Upper lobe of left lung (tissue), 6 donors: ENCODE measurements at places on chromosomes 13 and 19. TPM values are rescaled to one million over a fixed set of nuclear protein-coding genes. Genes with fewer than 3 reads are reported as not detected.

GRCh38 chr13:22050951-22051563 is 380.2 kb downstream of the FGF9 start:
- no peak overlapping the region for H3K4me3 ChIP-seq
- H3K27me3 ChIP-seq: no peaks in the 10 kb centered on the region
- DNase-seq: no peak
- no peaks in the 10 kb centered on the region for H3K4me1 ChIP-seq
- no peak overlapping the region for H3K27ac ChIP-seq
- no peaks in the 10 kb centered on the region for H3K36me3 ChIP-seq

DNA sequence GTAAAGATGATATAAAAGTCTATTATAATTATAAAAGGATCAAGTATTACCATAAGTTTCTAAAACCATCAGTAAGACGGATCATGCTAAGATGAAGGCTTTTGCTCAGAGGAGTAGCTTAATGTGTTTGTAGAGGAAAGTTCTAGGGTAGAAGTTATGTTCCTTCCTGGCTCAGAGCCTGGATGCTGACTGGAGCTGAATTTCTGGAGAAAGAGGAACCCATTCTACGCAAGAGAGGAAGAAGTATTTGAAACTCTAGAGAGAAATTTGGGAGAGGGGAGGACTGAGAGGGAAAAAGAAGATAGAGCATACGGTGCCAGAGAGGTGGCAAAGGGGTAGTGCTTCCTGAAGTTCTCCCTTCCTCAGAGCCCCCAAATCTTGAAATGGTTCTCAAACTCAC is 51.4 kb upstream of the SGCG start:
- no peak overlapping the region for H3K27ac ChIP-seq
- H3K4me3 ChIP-seq: no peak overlapping the region
- DNase-seq: no peak
- H3K36me3 ChIP-seq: no peaks in the 10 kb centered on the region
- no peaks in the 10 kb centered on the region for H3K27me3 ChIP-seq
- H3K4me1 ChIP-seq: no peaks in the 10 kb centered on the region

DNA sequence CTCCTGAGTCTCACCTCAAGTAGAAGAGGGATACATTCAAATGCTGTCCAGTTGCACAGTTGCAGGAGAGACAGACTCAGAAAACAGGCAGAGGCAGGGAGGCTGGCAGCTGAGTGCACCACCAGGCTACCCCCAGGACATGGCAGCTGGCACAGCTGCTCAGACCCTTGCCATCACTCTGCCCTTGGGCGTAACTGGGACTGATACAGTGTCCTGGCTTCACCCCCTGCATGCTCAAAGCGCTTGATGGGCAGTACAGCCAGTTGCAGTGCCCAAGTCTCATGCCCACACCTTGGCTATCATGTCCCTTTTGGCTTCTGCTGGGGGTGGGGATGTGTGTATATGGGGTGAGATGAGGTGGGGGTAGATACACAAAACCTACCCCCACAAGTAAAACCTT is 5.5 kb upstream of the PEPD start:
- no peak for DNase-seq
- H3K4me3 ChIP-seq: no peak overlapping the region
- peaks cover 5% of the 10 kb centered on the region for H3K4me1 ChIP-seq
- no peaks in the 10 kb centered on the region for H3K27me3 ChIP-seq
- H3K27ac ChIP-seq: no peak overlapping the region
- H3K36me3 ChIP-seq: no peaks in the 10 kb centered on the region

DNA sequence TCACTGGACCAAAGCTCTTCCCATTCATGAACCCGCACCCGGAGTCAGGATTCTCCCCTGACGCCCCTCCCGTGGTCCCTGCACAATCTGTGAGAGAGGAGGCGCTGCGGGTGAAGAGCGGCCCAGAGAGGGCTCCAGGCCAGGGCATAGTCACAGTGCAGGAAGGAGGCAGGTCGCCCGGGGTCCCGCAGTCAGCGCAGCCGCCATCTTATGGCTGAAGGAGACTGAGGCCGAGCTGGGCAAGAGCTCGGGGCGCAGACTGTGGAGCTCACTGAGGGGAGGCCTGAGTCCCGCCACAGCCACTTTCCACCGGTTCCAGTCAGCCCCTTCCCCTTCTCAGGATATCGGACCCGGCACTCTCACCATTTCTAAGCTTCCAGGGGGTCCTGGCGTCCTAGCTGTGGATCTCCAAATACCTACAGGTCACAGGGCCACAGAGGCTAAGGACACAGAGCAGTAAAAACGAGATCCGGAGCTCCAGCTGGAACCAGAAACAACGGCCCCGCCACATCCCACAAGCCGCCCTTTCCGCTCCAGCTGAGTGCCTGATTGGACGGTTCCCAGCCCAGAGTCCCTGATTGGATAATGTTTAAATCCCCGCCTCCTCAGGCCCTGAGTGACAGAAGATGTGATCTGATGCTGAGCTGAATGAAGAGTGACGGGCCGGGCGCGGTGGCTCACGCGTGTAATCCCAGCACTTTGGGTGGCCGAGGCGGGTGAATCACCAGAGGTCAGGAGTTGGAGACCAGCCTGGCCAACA is at the start of gene ZNF99:
Gene ZNF99 (minus strand): TSS at position 501 of the 760 bp plus-strand sequence. CDS start 135 bp downstream, at position 366.
- H3K4me3 ChIP-seq: peak within 1 kb of the TSS; percentile 22
- no peak for DNase-seq
- H3K27me3 ChIP-seq: no peaks in the 10 kb centered on the region
- no peak within 1 kb of the TSS for H3K27ac ChIP-seq

DNA sequence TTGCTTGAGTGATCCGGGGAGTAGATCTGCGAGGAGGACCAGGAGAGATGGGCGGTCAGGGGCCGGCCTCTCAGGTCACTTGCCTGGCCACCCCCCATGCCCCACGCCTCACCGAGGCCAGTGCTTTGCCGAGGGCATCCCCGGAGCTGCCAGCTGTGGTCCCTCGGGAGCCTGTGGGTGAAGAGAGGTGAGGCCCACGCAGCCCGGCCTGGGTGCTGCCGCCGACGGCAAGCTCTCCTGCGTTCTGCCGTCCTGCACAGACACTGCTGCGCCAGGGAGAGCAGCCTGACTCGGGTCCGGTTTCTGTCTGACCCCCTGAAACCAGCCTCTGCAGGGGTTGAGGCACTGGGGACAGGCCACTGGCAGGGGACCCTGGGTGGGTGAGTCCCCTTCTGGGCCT is 15.8 kb upstream of the UQCR11 start:
- peaks cover 48% of the 10 kb centered on the region for H3K36me3 ChIP-seq
- H3K27ac ChIP-seq: no peak overlapping the region
- peak; percentile 71 for DNase-seq

DNA sequence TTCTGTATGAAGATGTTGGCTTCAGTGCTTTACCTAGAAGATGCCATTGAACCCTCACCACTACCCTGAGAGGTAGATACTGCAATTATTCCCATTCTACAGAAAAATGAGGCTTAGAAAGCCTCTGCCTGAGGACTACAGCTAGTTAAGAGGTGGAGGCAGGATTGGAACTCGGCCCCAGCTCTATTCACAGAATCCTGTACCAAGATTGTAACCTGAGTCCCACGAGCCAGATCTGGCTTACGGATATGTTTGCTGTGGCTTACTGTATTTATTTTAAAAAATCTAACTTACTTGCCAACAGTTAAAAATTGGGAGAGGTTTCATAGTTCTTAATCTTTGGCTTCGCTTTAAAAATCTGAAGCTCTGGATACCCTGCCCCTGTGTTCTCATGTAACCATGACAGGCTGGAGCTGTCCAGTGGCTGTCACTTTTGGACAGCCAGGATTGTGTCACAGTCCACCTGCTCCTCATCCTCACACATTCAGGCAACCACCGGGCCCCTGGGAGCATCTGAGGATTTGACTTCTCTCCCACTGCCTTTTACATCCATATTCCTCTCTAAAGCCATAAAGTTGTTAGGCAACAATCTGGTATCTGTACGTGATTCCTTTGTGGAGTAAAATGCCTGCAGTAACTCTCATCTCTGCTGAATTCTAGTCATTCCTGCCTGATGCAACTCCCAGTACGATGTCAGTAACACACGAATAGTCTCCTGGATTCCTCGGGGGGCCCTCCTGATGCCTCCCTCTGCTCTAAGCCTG is 160.8 kb upstream of the SERP2 start:
- peak overlapping the region; percentile 18 for H3K27ac ChIP-seq
- no peak for DNase-seq
- H3K36me3 ChIP-seq: no peaks in the 10 kb centered on the region
- H3K27me3 ChIP-seq: no peaks in the 10 kb centered on the region

DNA sequence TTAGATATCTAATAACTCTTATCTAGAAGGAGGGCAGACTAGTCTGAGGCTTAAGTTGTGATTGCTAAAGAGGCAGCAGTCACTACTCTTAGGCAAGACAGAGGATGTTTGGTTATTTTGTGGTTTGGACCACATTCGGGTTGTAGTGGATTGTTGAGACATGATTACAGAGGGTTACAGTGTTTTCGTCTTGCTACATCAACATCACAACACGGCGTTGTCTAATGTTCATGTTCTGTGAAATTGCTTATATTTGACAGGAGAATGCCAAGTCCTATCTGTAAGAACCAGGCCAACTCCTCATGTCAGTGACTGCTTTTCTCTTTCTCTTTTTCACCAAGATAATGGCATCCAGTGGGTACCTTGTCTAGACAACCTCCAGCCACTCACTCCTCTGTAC is 16.8 kb upstream of the TM9SF2 start:
- no peak for DNase-seq
- H3K36me3 ChIP-seq: no peaks in the 10 kb centered on the region
- H3K4me3 ChIP-seq: no peak overlapping the region
- peaks cover 4% of the 10 kb centered on the region for H3K4me1 ChIP-seq
- no peaks in the 10 kb centered on the region for H3K27me3 ChIP-seq

S1PR5 gene
- total RNA-seq: 2.1 TPM

PPM1N gene
- 0.89 TPM for total RNA-seq

KLK3 gene
- total RNA-seq: not detected

SYNGR4 gene
- total RNA-seq: not detected
